Omental fat pad (tissue), 4 donors: ENCODE measurements at places on chromosomes 16 and 17.
A peak's percentile ranks its signal among the peaks of the same experiment; 100 is the strongest.

DNA sequence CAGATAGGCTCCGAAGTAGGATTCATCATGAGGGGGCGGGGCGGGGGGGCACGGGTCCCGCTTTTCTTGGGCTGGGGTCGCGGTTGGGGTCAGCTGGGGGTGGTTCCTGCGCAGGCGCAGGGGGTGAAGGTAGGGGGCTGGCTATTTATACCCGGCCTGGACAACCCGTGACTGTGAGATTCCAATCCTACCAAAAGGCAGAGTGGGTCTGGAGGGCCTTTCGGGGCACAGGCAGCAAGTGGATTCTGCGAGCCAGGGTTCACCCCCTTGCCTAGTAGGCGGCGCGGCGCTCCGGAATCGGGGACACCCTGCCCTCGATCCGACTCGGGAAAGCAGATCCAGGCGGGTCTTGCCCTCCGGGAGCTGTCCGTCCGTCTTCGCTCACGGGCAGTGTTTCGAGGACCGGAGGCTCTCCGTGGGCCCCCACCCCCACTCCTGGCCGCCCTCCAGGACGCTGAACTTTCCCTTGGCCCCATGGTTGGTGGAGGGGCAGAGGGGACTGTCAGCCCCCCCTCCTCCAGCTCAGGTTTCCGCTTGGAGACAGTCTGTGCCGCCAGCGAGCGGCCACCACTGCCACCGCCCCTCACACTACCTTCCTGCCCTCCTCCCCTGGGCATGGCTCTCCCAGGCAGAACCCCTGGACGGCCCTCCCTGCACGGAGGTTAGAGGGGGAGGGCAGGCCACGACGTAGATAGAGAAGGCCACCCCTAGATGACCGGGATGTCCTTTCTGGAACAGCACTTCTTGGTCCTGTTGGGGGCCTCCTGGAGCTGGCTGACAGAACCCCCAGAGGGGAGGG lies 634 bp downstream of the SLC2A4 start:
- DNase-seq: no peak

DNA sequence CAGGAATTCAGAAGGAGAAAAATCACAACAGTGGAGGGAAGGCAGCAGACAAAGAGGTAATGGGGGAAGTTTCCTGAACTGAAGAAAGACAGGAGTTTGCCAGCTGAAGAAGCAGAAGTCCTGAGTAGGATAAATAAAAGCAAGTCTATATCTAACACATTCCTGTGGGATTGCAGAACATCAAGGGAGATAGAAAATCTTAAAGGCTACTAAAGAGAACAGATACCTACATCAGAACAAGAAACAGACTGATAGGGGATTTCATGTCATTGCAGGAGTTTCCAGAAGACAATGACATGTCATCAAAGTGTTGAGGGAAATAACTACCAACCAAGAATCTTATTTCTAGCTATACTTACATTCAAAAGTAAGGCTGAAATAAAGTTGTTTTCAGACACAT lies 21.3 kb upstream of the CRYBA1 start:
- DNase-seq: no peak

GRCh38 chr16:21224800-21225199 lies 8.7 kb upstream of the ANKS4B start:
- DNase-seq: no peak

DNA sequence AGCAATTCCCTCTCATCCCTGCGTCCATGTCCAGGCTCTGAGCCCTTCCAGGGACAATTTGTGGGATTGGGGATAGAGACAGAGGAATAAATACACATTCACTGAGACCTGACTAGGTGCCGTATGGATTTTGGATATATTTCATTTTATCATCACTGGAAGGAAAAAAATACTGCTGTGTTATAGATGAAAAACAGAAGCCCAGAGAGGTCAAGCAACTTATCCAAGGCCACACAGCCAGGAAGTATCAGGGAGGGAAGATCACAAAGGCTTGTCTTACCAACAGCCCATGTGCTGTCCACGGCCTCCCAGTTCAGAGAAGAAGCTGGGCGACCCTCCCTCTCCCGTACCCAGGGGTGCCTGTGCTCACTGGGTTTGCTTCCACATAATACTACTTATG lies 6.1 kb upstream of the HAP1 start:
- DNase-seq: no peak

GRCh38 chr16:66598111-66598510 lies 6.4 kb upstream of the CMTM3 start:
- no peak for DNase-seq

DNA sequence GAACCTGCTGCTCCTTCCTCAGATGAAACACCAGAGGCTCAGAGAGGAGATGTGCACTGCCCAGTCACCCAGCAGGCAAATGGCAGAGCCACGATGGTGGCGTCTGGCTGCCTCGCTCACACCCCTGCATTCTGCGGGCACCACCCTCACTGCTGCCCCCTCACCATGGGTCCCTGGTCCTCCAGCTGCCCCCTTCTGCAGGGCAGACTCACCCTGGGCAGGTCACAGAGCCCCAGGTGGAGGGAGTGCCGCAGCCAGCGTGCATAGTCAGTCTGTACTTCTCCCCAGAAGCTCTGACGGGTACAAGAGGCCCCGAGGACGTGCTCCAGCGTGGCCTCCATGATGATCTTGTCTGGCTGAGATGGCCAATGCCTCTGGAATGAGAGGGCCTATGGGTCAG lies 52.9 kb downstream of the RMI2 start:
- DNase-seq: no peak

DNA sequence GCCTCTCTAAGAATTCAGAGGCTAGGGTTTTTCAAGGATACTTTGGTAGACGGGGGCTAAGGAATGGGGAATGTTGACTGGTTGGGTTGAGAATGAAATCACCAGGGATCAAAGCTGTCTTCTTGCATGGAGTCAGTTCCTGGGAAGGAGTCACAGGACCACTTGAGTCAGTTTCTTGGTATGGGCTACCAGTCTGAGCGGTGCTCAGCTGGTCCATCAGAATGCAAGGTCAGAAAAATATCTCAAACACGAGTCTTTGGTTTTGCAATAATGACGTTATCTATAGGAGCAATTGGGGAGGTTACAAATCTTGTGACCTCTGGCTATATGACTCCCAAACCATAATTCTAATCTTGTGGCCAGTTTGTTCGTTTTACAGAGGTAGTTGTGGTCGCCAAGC lies 18.4 kb downstream of the CHD9NB start:
- no peak for DNase-seq

DNA sequence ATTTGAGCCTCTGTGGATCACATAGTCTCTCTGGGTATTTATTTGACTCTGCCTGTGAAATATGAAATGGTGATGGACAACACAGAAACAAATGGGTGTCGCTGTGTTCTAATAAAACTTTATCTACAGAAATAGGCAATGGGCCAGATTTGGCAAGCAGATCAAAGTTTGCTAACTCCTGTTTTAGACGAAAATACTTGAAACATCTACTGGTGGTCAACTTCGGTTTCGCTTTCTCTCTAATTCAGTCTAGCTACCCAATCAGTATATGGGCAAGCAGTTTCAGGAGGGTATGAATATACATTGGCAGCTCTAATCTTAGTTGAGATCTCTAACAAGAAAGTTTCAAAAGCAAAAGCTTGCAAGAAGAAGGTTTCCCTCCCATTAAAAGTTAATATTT lies 60.1 kb upstream of the DYNLRB2 start:
- no peak for DNase-seq

DNA sequence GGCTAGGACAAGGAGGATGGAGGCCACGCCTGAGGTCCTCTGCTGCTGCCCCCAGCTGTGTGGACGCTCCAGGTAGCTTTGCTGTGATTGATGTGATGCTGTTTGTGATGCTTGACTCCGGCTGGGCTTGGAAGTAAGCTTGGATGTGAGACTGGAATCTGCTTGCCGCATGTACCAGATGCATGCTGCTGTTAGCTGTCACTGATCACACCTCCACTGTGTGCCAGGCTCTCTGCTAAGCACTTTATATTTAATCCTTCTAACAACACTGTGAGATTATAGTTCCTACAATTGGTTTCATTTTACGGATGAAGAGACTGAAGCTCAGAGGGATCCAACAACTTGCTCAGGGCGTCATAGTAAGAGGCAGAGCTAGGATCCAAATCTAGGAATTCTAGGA lies 23.5 kb downstream of the SNX29 start:
- DNase-seq: no peak

GRCh38 chr17:73342050-73342522 lies 30.3 kb upstream of the CDC42EP4 start:
- DNase-seq: peak; percentile 52

GRCh38 chr17:4743216-4743615 lies 3.5 kb upstream of the CXCL16 start:
- DNase-seq: no peak

DNA sequence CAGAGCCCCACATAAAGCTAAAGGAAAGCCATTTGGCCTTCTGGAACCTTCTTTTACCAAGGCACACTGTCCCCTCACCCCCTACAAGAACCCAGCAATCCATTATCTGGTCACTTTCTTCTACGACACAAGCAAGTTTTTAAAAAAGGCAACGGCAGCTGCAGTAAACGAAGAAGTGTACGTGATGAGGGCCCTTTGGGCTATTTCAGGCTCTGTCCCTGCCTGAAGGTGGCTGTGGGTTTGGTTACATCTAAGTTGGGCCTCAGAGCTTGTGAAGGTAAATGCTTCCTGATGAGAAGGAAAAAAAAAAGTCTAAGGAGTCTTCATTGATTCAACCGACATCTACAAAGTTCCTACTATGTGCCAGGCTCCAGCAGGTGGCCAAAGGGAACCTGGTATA lies 35.4 kb downstream of the XYLT1 start:
- no peak for DNase-seq

DNA sequence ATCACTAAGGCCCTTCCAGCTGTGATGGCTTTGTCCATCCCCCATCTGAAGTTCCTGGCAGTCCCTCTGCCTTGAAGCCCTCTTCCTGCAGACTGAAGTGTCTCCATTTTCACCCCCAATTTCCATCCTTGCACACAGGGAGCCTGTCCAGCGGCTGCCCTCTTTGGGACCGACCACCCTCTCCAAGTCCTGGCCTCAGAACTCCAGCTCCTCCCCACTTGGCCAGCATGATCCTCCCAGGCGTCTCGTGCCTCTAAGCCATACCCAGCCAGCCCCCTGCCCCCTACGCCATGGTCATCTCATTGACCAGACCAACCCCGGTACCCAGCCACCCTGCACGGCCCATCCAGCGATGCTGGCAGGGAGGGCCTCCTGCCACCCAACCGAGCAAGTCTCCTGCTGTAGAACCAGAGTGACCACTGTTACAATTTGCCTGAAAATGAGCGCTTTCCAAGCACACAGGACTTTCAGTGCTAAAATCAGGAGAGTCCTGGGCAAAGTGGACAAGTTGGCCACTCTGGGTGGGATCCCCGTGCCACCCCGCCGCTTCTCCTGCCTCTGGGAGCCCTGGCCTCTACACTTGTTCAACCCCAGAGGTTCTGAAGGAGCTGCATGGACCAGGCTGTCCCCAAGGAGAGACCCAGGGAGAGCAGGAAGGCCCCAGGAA lies 362.0 kb downstream of the SEC14L1 start:
- no peak for DNase-seq

GRCh38 chr17:20092261-20092867 lies 83.2 kb downstream of the SPECC1 start:
- no peak for DNase-seq
